ENCODE measurements at places on chromosomes 16 and 17. TPM values are rescaled to one million over a fixed set of nuclear protein-coding genes. Genes with fewer than 3 reads are reported as not detected.
A peak's percentile ranks its signal among the peaks of the same experiment; 100 is the strongest.

NME2 gene
- 795 TPM for total RNA-seq

TMC5 gene
- not detected for total RNA-seq

C16orf92 gene
- not detected for total RNA-seq

DNA sequence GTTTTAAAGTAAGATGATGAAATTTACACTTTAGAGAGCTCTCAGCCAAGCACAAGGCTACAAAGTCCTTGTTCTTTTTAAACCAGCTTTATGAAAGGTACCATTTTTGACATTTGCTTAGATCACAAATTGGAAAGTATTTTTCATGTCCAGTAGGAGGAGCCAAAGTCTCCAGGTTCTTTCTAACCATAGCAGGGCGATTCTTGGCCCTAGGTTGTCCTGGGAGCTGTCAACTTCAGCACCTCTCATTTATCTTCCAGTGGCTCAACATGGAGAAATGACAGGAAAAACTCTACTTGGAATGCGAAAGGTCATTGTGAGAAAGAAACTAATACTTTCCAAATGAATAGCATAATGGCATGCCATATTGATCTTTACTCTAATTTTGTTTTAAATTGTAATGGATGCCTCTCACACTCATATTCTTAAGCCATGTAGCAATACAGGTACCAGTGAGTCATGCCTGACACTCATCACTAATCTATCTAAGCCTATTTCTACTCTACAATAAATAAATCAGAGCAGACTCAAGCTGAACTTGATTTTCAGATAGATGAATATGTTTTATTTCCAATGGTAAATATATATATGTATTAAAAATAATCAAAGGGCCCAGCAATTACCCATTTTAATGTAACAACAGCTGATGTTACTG lies 919.1 kb upstream of the EEF2KMT start:
- H3K36me3 ChIP-seq, result no peaks in the 10 kb centered on the region
- no peaks in the 10 kb centered on the region for H3K4me1 ChIP-seq
- no peak overlapping the region for H3K4me3 ChIP-seq

- H3K4me3 ChIP-seq, result no peak overlapping the region
- H3K36me3 ChIP-seq, result peaks cover 32% of the 10 kb centered on the region
- no peak overlapping the region for H3K27ac ChIP-seq
- H3K4me1 ChIP-seq, result peaks cover 4% of the 10 kb centered on the region
- DNase-seq, result no peak
Observed at GRCh38 chr17:37118366-37119137, 169.8 kb downstream of the AATF start.

GRCh38 chr17:82097184-82097918 lies 685 bp downstream of the FASN start:
- peak; percentile 81 for DNase-seq
- H3K4me3 ChIP-seq, result peak overlapping the region; percentile 80
- H3K36me3 ChIP-seq, result peaks cover 16% of the 10 kb centered on the region
- H3K27me3 ChIP-seq, result no peaks in the 10 kb centered on the region

DNA sequence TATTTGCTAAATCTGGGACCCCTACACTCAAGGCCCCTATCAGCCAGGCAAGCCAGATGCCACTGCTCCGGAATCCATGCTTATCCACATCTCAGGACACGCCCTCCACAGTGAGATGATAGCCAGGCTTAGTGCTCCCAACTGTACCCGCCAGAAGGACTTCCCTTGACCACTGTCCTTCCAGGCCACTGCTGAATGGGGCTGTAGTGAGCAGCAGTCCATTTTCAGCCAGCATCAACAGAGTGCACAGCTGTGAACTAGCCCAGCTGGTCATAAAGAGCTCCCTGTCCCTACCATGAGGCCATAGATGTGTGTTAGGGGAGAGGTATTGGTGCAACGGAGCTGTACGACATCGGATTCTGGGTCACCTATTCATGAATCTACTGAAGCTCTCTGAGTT lies 13.0 kb upstream of the MED9 start:
- no peak overlapping the region for H3K27ac ChIP-seq
- no peak for DNase-seq
- no peaks in the 10 kb centered on the region for H3K36me3 ChIP-seq
- H3K4me3 ChIP-seq, result no peak overlapping the region
- peaks cover 18% of the 10 kb centered on the region for H3K27me3 ChIP-seq

TMEM114 gene
- not detected for total RNA-seq

GRCh38 chr16:13507530-13507929 lies 412.4 kb upstream of the ERCC4 start:
- H3K36me3 ChIP-seq, result no peaks in the 10 kb centered on the region
- no peak for DNase-seq
- H3K4me3 ChIP-seq, result no peak overlapping the region
- no peaks in the 10 kb centered on the region for H3K4me1 ChIP-seq
- H3K27me3 ChIP-seq, result no peaks in the 10 kb centered on the region

DNA sequence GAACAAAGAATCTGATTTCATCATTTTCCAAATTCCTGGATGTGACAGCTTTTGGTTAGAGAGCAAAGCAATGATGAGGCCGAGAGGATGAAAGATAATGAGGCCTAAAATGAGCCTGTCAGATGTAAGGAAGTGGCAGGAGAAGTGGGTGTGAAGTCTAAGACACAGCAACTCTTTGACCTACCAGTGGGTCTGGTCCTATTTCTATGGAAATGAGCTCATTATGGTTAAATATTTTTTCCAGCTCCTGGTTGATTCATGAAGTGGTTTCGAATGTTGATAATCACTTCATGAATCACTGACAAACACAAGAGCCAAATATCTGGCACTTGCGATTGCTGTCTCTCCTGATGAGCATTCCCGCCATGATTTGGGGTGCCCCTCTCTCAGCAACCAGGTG lies 273.3 kb upstream of the CDH5 start:
- no peaks in the 10 kb centered on the region for H3K27me3 ChIP-seq
- H3K36me3 ChIP-seq, result no peaks in the 10 kb centered on the region
- no peak overlapping the region for H3K27ac ChIP-seq
- H3K4me1 ChIP-seq, result no peaks in the 10 kb centered on the region
- DNase-seq, result no peak
- H3K4me3 ChIP-seq, result no peak overlapping the region

DNA sequence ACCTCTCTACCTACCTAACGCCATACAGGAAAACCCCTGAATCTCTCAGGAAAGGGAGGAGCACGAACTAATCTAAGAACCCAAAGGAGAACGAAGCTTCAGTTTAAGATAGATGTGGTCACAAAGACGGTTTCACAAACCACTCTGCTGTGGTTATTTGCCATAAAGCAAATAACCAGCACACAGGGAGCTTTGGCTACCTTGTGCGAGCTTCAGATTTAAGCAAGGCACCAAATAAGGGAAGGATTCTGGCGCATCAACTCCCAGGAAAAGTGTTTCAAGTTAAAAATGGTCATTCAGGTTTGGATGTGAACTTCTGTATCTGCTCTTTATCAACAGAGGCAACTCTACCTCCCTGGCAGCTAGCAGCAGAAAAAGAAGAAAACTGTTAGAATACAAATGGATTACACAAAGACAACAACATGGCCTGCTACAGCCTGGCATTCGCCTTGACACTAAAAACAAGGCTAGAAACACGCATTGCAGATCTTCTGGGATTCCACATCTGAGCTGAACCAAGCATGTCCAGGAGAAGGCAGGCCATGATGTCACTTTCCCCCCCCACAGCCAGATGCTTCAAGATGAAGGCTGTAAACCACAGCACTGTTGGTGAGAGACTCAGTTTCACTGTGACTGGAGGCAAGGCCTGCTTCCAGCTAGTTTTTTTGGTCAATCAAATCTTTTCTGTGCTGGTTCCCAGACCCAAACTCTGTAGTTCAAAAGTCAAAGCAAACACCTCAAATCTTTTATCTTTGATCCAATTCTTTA lies 43.6 kb downstream of the SMG6 start:
- peaks cover 71% of the 10 kb centered on the region for H3K4me1 ChIP-seq
- peak; percentile 94 for DNase-seq
- peak overlapping the region; percentile 98 for H3K27ac ChIP-seq

MYCBPAP gene
- total RNA-seq, result 3.5 TPM

DNA sequence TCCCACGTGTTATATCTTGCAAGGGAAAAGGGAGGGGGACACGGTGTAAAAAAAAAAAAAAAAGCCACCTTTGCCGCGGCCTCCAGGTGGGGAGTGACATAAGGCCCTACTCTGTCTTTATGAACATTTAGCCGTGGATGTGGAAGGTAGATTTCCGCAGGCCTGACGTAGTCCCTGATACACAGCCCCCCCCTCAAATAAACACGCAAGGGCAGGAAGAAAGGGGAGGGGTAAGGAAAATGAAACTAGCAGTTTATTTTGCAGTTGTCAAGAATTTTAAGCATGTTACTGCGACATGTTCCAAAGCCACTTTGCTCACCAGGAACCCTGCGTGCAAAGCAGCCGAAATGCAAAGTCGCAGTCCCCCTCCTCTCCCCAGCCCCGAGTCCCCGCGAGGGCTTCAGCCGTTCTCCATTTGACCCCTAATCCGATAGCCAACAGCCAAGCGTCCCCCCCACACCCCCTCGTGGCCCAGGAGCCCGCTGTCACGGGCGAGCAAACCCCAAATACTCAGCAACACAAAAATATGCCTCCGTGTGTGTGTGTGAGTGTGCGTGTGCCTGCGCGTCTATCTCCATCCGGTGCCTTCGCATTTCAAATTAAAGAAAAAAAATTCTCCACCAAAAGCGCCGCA lies 1.2 kb downstream of the CBX4 start:
- H3K4me1 ChIP-seq, result peaks cover 26% of the 10 kb centered on the region
- H3K4me3 ChIP-seq, result peak overlapping the region; percentile 97
- H3K27ac ChIP-seq, result peak overlapping the region; percentile 90

- peak overlapping the region; percentile 40 for H3K4me3 ChIP-seq
- peak overlapping the region; percentile 89 for H3K27ac ChIP-seq
- H3K4me1 ChIP-seq, result peaks cover 7% of the 10 kb centered on the region
- H3K27me3 ChIP-seq, result no peaks in the 10 kb centered on the region
- DNase-seq, result peak; percentile 90
- peaks cover 21% of the 10 kb centered on the region for H3K36me3 ChIP-seq
Observed at GRCh38 chr17:75827308-75828075, 16.7 kb downstream of the UNC13D start.

DVL2 gene
- total RNA-seq, result 71.1 TPM

- peak; percentile 2 for DNase-seq
- H3K36me3 ChIP-seq, result no peaks in the 10 kb centered on the region
- no peak overlapping the region for H3K4me3 ChIP-seq
- H3K4me1 ChIP-seq, result no peaks in the 10 kb centered on the region
Observed at GRCh38 chr16:52073024-52073423, 473.9 kb downstream of the TOX3 start.

KRTAP2-1 gene
- total RNA-seq, result not detected

HEATR9 gene
- 0.14 TPM for total RNA-seq

DNA sequence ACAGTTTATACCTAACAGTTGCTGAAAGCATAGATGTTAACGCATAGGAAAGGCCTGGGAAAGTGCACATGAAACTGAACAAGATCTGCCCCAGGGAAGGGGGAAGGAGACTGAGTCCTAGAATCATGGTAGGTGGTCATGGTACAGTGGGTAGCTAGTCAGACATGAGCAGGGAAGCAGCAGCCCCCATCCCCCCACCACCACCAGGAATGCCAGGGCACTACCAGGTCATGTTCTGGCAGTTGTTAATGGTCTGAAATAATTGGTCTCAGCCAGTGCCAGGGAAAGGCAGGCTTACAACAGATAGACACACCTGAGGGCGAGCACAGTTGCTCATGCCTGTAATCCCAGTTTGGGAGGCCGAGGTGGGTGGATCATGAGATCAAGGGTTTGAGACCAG lies 185.2 kb downstream of the CPPED1 start:
- no peak overlapping the region for H3K27ac ChIP-seq
- peaks cover 11% of the 10 kb centered on the region for H3K4me1 ChIP-seq
- DNase-seq, result no peak
- no peaks in the 10 kb centered on the region for H3K36me3 ChIP-seq
- H3K4me3 ChIP-seq, result no peak overlapping the region
- peaks cover 1% of the 10 kb centered on the region for H3K27me3 ChIP-seq

TEX14 gene
- total RNA-seq, result 0.07 TPM

CEP112 gene
- 2.0 TPM for total RNA-seq

- H3K27ac ChIP-seq, result no peak overlapping the region
- no peak overlapping the region for H3K4me3 ChIP-seq
- H3K27me3 ChIP-seq, result peaks cover 2% of the 10 kb centered on the region
Observed at GRCh38 chr17:19718041-19718612, 1.7 kb upstream of the SLC47A2 start.

CRYM gene
- total RNA-seq, result not detected

DNA sequence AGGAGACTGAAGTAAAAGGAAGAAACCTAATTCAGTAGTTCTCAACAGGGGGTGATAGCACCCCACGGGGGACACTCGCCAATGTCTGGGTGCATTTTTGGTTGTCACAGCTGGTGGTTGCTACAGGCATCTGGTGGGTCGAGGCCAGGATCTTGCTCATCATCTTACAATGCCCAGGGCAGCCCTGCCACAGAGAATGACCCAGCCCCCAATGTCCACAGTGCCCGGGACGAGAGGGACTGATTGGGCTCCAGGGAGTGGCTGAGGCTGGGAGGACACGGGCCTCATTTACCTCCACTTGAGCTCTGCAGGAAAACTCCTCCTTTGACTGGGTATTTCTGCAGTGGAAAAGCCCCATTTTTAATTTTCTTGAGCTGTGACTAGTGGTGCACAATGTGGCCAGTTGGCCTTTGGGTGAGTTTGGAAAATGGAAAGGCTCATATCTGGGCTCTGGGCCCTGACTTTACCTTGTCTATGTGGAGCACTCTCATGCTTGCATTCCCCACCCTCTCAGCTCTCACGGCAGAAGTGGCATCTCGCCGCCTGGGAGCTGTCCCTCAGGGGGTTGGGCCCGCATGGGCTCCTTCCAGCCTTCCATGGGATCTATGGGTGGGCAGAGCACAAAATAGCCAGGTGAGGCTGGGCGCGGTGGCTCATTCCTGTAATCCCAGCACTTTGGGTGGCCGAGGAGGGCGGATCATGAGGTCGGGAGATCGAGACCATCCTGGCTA lies 37.7 kb upstream of the IRF8 start:
- no peaks in the 10 kb centered on the region for H3K36me3 ChIP-seq
- peak overlapping the region; percentile 15 for H3K27ac ChIP-seq
- no peak overlapping the region for H3K4me3 ChIP-seq
- no peak for DNase-seq
- H3K4me1 ChIP-seq, result peaks cover 5% of the 10 kb centered on the region

GRCh38 chr17:59327981-59328290 lies 3.5 kb upstream of the YPEL2 start:
- H3K4me3 ChIP-seq, result peak overlapping the region; percentile 50
- peak; percentile 65 for DNase-seq
- H3K4me1 ChIP-seq, result peaks cover 42% of the 10 kb centered on the region
- H3K36me3 ChIP-seq, result no peaks in the 10 kb centered on the region
- peak overlapping the region; percentile 79 for H3K27ac ChIP-seq

All from activated CD4-positive, alpha-beta T cell treated with anti-CD3 and anti-CD28 coated beads, Interleukin-2, amount 10 ng/mL, durations not matched to agents 24 days and 14 days (primary cell).